NCI-H1694 (cell line): ENCODE measurements at places on chromosomes 5 and 9.

- DNase-seq = no peak
These were observed 35.6 kb downstream of the TPPP start for GRCh38 chr5:657570-657969.

DNA sequence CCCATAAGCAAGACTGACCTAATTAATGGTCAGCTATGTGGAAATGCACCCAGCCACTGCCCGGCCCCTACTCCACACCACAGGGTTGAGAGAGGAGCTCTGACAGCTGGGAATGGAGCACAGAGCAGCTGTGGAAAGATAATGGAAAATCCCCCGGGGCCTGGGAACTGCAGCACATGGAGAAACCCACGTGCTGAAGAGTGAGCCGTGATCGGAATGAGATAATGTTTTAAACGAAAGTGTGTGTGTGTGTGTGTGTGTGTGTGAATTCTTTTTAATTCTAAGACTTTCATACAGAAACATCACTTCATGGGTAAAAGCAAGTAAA, 13.1 kb upstream of the SLC12A7 start:
- no peak for DNase-seq

GRCh38 chr5:27906931-27907601, 868.7 kb upstream of the CDH9 start:
- DNase-seq = no peak

DNA sequence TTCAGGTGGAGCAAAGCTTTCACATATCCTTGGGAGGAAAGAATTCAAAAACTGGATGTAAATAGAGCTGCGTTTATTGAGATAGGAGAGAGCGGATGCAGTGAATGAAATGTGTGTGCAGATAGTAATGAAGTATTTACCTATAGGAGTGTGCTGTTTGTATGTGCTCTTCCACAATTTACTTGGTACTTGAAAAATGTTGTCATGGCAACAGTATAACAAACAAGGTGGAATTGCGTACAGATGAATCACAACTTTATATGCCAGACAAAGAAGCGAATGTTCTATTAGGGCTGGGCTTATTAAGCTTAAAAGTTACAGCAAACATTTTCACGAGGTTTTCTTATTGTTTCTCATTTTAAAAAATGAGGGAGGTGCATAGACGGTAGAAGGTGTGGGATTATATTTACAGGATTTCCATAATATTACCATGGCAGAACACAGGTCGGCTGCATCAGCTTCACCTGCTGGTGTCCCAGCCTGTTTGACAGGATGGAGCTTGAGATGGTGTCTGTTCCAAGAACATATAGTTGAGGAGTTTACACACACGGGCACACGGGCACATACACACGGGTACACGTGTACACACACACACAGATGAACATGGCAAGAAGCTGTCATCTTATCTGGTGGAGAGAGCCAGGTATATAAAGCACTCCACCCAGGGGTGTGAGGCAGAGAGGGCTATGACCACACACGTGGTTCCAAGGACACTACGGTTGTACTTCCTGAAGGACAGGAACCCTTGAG, 155.7 kb downstream of the RMI1 start:
- DNase-seq = no peak

GRCh38 chr9:91896513-91897121, 53.4 kb downstream of the ROR2 start:
- DNase-seq = no peak

- DNase-seq = no peak
These were observed 443.5 kb upstream of the CDH6 start for GRCh38 chr5:30749971-30750370.

DNA sequence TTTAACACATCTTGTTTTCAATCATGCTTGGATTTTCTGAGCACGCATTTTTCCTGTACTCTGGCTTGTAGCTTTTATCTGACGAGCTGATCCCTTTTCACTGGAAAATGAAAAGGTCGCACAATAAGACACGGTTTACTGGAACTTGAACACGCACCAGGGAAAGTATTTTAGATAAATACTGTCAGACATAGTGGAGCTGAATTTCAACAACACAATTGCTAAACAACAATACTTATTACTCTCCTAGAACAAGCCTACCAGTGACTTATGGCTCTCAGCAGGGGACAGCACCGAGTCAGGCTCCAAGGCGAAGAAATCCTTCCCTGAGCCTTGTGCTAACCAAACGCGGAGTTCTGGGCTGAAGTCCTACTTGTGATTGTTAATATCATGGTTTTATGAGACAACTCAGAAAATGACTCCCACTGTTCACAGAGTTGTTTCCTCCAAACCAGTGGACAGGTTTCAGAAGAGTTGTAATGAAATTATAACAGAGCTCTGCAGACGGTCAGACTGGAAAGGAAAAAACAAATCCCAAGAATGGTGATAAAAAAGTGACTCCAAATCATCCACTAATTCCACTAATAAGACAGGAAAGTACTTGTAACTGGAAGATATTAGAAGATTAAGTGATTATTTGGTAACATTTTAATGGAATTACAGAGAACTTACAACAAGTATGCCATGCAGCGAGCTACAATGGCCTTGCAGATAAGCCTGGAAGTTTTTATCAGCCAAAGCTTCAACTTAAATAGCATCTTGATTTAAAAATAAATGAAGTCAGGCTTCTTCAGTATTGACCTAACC, 359.6 kb downstream of the EBF1 start:
- no peak for DNase-seq

DNA sequence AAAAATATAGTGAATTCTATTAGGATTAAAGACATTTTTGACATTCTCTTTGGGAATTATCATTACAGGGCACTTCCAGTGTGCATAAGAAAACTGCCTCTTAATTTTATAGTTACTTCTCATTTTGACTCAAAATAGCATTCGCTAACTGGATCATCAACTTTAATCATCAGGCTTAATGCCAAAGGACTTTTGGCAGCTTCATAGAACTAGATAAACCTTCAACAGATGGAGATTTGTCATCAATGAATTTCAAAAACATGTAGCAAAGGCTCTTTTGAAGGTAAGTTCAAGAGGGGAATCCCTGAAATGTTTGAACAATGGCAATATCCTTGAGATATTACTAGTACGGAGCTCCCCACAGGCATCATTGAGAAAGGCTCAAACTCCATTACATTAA, 447.2 kb downstream of the PDE4D start:
- DNase-seq = peak; percentile 65

- DNase-seq = no peak
These were observed 49.4 kb downstream of the GGTA1 start for GRCh38 chr9:121450241-121450640.

DNA sequence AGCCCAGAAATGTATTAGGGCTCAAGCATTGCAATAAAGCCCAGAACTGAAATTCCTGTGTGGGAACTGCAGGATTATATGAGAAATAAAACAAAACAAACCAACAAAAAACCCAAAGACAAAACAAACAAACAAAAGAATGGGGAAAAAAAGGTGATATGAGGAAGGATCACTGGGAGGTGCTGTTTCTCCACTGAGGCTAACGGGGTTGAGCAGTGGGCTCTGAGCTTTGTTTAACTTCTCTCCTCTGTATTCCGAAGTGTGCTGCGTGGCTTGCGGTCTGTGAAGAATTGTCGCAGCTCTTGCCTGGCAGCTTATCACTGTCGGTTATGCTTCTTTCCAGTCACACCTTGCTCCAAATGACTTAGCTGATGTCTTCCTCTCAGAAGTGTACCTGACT, 106.3 kb downstream of the TENT4A start:
- DNase-seq = peak; percentile 85

DNA sequence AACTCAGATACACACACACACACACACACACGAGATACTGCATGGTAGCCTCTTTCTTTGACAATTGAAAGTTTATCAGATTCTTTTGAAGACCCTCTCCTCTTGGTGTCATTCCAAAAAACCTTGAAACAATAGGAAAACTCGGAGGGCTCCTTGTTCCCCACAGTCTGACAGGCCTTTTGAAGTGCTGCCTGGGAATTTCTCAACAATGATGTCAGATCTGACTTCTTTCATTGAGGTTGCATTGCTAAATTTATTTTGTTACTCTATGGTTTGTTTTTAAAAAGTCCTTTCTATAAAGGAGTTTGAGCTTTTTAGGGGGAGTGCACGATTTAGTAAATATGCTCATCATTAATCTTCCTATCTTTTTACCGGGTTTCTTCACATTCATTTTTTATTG, 583.9 kb downstream of the SEMA5A start:
- no peak for DNase-seq

- DNase-seq = no peak
These were observed 14.7 kb downstream of the EQTN start for GRCh38 chr9:27282269-27282668.

DNA sequence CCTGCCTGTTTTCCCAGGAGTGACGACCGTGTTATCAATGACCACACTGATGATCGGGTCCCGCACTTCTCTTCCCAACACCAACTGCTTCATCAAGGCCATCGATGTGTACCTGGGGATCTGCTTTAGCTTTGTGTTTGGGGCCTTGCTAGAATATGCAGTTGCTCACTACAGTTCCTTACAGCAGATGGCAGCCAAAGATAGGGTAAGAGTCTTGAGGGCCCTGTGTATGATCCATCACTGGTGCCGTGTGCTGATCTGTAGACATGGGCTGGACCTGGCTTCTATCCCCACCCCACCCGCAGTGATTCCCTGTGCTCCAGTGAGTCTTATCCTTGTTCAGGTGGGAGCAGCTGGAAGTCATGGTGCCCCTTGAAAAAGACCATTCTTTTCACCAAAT, 26.0 kb downstream of the GABRP start:
- DNase-seq = peak; percentile 39

GRCh38 chr5:23332650-23333251, 174.7 kb upstream of the PRDM9 start:
- DNase-seq = no peak

GRCh38 chr9:71854811-71855210, 56.2 kb downstream of the ABHD17B start:
- no peak for DNase-seq

DNA sequence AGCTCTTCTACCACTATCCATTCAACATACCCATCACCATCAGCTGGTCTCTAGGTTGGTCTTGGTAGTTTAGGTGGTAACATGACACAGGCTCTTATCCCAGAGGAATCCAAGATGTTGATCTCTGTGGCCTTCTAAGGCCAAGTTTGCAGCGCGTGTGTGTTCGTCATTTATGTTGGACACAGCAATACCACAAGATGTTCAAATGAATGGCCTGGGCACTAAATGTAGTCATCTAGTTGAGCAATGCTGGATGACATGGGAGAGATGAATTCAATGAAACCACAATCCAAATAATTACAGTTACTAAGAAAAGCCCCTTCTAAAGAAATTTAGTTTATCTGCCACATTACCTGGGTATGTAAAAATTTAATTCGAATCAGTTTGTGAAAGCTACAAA, 292.4 kb downstream of the MRPS30 start:
- no peak for DNase-seq

GRCh38 chr9:114774524-114774923, 31.3 kb downstream of the TNFSF15 start:
- DNase-seq = no peak

GRCh38 chr5:114152656-114153360, 209.1 kb upstream of the KCNN2 start:
- no peak for DNase-seq

- no peak for DNase-seq
These were observed 159.9 kb downstream of the TSSK1B start for GRCh38 chr5:113274836-113275414.

- DNase-seq = no peak
These were observed 48.6 kb downstream of the FAM240B start for GRCh38 chr9:38671372-38671731.

DNA sequence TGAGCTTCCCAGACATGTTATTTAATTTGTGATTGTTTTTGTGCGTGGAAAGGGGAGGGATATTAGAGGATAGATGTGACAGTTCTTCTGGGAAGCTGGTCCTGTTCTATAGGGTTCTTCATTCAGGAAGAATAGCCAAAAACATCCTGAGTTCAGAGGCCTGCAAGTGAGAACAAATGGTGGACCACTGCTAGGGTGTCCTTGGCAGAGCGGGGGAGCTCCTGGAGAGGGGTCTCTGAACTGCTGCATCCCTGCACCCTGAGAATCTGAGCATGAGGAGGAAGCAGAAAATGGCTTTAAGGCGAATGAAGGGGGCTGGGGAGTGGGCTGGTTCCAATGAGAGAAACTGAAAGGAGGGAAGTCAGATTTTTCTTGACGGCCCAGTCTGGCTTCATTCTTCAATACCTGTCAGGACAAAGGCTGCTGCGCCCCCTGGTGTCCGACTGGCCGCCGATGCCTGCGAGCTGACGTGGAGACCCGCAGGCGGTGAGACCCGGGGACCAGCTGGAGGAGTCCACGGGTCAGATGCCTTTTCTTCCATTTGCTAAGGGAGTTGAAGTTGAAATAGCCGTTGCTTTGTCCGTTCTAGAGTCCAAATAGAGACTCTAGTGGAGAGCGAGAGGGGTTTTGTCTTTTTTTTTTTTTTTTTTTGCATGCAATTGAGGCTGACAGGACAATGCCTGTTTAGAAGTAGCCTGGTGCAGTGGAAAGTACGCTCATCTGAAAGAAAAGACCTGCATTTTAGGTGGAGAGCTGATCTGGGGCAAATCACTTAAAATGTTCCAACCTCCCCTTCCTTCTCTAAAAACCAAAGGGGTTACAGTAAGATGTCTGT, 39.5 kb upstream of the NFIB start:
- DNase-seq = peak; percentile 83

DNA sequence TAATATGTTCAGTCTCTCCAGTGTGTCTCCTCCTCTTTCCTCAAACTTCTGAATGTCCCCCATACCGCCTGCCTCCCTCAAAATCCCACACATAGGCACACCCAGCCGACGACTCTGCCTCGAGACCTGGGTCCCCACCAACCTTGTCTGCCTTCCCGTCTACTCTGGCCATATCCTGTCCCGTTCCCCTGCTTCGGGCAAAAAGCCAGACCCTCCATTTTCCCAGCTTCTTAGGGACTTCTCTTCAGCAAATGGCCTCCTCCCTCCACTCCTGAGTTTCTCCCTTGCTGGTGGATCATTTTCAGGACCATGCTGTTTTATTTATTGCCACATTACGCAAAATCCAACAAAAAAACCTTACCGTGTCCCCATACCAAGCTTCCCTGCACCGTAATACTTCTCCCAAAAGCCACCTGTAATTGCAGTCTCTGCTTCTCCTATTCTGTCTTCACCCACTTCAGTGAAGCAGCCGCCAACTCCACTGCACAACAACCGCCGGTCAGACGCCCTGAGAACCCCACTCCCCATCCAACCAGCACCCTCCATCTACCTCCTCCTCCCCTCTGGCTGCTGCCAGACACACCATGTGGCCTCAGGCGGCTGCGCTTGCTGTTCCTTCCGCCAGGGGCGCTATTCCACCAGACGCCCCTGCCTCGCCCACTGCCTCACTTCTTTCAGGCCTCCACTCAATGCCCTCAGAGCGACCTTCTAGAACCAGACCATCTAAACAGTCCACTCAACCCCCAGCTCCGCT, 117.0 kb downstream of the TRPM6 start:
- no peak for DNase-seq

- no peak for DNase-seq
These were observed 128.7 kb downstream of the NIPBL start for GRCh38 chr5:37005252-37005651.

DNA sequence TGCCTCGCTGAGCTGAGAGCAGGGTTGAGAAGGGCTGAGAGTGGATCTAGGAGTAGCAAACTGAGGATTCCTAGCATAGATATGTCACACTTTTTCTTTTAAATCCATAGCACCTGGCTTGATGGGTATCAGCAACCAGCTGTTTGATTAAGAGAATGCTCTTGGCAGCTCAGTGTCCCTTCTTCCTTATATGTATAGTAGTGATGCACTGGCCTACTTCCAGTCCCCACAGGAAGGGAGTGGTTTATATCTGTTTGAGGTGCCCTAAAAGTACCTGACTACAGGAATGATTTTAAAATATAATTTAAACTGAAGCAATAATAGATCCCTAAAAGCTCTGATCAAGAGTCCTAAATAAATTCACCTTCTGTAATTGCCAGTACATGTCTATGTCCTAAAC, 546.8 kb upstream of the ZNF608 start:
- DNase-seq = no peak

GRCh38 chr5:107990881-107991810, 320.4 kb upstream of the EFNA5 start:
- no peak for DNase-seq
